ENCODE measurements at places on chromosomes 1 and 21.
A peak's percentile ranks its signal among the peaks of the same experiment; 100 is the strongest.

GRCh38 chr1:26692211-26692792 lies 3.5 kb upstream of the ARID1A start:
- peak; percentile 61 for DNase-seq

DNA sequence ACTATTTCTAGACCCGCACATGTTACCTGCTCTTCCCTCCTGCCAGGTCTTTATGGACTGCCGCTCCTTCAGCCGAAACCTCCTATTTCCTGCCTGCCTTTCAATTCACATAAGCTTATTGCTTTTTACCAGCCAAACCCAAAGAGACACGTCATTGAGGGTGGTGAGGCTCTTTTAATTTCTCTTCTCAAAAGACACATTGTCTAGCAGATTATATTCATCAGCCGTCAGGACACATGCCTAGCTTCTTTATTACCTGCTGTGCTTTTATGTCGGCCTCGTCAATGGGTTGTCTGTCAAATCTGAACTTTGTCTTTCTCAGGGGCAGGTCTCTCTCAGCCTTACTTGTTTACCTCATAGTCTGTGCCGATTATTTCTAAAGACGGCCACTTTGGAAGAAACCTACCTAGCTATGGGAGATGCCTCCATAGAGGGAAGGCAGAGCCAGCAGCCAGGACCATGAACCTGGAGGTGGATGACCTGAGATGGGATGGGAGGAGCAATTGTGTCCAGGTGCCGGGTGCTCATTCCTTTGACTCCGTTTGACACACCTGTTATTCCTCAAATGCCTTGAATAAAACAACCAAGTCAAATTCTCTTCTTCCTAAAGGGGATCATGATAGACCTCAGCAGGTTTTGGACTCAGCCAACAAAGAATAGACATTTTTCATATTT lies 42.0 kb downstream of the ZBTB18 start:
- no peak for DNase-seq

- no peak for DNase-seq
Observed at GRCh38 chr1:14773396-14774025, 175.0 kb downstream of the KAZN start.

DNA sequence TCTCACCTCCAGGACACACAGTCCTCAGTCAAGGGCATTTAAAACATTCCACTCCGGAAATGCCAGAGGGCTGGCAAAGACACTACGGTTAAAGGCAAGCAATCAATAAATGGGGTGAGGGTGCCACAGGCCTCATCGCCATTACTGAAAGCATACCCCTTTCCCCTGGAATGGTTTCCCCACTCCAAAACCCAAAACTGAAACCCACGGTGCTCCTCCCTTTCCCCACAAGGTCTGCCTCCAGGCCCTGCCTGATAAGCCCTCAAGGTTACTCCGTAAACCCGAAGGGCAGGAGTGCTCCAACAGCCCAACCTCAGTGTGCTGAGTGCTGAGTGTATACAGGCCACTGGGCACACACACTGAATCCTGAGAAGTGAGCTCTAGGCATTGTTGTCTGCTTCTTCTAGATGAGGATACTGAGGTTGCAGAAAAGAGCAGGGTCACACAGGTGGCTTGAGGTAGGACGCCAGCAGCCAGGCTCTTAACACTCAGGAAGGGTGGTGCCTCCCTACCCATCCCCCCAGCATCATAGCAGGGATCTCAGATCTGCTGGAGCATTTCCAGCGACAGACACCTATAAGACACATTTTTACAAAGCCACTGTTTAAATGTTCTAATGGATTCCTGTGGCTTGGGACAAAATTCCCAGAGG lies 29.0 kb downstream of the SSBP3 start:
- DNase-seq = no peak

DNA sequence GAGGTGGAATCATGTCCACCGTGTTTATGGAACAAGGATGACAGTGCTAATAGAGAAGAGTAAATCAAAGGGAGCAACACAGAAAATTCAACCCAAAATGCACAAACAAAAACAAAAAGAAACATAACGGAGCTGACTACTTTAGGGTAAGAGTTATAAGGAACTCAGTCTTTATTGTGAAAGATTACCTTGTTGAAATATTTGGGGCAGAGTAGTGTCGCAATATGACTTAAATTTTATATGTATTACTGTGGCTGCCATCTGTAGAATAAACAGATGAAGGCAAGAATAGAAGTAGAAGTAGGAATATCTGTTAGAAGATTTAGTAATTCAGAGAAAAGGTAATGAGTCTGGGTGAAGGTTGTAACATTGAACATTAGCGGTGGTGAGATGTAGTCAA lies 913.9 kb downstream of the BRINP3 start:
- DNase-seq = no peak

GRCh38 chr1:176692988-176693696 lies 230.2 kb downstream of the PAPPA2 start:
- no peak for DNase-seq

GRCh38 chr1:101108111-101108500 lies 82.5 kb upstream of the DPH5 start:
- no peak for DNase-seq

DNA sequence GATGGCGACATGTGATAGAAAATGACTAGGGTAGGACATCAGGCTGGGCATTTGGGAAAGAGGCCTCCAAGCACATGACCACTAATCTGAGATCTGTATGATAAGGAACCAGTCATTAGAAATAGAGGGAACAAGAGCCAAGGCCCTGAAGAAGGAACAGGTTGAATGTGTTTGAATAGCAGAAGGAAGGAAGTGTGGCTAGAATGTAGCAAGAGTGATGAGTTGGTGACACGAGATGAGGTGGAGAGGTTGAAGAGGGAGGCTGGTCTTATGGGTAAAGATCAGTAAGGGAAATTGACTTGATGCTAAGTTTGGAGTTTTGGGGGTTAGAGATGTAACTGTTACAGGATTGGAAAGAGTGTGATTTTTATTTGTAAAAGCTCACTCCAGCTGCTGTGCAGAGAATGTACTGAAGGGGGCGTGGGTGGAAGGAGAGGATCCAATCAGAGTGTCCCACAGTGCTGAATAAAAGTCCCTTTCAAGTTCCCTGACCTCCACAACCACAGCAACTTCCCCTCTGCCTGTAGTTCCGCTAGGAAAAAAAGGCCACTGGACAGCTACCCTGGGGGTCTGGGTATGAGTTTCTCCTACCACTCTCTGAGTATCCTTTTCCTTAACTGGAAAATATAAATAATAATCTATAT lies 295.0 kb downstream of the OMA1 start:
- DNase-seq = peak; percentile 34

DNA sequence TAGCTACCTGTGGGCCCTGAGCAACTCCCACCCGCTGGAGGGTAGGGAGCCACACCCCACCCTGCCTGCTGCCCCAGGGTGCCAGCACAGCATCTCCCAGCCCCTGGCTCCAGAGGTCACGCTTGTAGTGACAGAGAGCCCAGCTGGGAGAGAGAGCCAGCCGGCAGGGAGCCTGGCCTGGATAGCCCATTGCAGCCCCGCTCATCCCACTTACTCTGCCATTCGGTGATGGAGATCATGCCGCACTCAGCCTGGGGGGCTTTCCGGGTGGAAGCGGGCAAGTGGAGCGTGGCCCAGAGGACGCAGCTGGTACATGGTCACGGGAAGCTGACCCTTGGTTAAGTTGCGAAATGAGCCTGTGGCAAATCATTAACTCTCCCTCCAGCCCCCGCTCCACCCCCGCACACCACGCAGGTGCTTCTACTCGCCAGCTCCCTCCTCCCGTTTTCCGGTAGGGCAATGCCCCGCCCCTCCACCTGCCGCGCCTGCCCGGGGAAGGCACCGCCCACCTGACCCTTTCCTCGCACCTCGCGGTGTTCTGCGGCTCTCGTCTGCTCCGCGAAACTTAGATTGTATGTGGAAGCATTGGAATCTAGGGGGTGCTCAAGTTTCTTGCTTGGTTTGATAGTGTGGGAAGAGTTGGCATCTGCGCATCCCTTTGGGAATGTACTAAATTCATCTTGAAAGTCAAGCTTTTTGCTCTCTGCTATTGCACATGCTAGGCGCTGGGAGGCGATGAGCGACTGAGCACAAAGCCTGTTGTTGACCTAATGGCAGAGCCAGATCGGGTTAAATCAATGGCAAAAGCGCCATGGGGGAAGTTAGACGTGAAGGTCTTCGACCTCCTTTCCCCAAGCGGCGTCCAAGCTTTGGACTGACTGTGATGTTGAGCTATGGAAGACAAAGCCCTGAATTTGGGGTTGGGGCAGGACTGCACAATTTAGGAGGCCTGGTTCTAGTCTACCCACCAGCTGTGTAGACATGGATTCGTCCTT lies at the start of gene GOLT1A:
Gene GOLT1A, minus strand, starts transcription at position 321 of the 995 bp plus-strand sequence. Its CDS starts 82 bp downstream, at position 239.
- peak; percentile 80 for DNase-seq

DNA sequence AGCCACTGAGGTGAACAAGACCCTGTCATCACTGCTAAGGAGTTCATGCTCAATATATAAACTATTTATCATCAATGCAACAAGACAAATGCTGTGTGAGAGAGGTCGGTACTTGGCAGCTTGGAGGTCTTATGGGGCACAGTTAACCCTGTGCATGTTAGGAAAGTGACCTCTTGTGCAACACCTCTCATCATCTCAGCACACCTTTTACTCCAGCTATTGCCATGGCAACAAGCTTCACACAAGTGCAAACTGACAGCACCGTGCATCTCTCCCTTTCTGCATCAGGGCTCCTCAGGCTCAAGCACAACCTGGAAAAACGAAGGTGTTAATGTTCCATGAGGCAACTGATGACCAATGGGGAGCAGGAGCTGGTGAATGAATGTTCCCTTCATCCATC lies 14.7 kb upstream of the MYSM1 start:
- no peak for DNase-seq

GRCh38 chr21:34182436-34182835 lies 109.1 kb downstream of the MRPS6 start:
- no peak for DNase-seq

GRCh38 chr1:232854798-232855159 lies 49.6 kb downstream of the MAP10 start:
- no peak for DNase-seq

- no peak for DNase-seq
Observed at GRCh38 chr1:75396745-75397144, 214.2 kb downstream of the SLC44A5 start.

GRCh38 chr1:226653311-226653921 lies 85.7 kb downstream of the ITPKB start:
- no peak for DNase-seq
